ENCODE measurements at places on chromosomes 5 and 9. TPM values are rescaled to one million over a fixed set of nuclear protein-coding genes. Genes with fewer than 3 reads are reported as not detected.
A peak's percentile ranks its signal among the peaks of the same experiment; 100 is the strongest.

The PGM5 gene
- total RNA-seq = not detected

The FOXD1 gene
- total RNA-seq = 46.4 TPM

The PCDHB14 gene
- total RNA-seq = 6.2 TPM

The LCNL1 gene
- total RNA-seq = not detected

DNA sequence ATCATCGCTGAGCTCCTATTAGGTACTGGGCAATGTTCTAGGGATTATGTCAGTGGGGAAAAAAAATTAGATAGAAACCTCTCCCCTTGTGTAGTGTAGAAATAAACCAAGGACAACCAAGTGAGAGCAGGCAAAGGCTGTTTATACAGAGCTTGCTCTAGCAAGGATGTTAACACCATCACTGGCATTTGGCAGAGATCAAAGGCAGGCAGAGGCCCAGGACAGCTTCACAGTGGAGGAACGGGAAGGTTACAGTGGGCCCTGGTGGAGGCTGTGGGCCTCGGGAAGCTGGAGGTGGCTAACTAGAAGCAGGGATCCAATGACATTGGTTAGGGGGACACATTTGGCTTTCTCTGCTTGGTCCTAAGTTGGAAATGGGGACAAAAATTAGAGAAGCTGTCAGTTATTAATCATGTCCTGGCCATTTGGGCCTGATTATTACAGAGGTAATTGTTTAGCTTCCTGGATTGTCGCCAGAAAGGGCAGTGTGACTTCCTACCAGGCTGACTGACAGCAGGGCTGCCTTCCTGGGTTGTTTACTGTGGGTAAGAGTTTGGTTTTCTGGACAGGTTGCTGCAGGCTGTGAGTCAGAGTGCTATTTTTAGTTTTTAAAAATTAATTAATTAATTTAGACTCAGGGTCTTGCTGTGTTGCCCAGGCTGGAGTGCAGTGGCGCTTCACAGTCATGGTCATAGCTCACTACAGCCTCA, 259.3 kb downstream of the ROR2 start:
- no peak overlapping the region for H3K4me3 ChIP-seq
- H3K27ac ChIP-seq = no peak overlapping the region

DNA sequence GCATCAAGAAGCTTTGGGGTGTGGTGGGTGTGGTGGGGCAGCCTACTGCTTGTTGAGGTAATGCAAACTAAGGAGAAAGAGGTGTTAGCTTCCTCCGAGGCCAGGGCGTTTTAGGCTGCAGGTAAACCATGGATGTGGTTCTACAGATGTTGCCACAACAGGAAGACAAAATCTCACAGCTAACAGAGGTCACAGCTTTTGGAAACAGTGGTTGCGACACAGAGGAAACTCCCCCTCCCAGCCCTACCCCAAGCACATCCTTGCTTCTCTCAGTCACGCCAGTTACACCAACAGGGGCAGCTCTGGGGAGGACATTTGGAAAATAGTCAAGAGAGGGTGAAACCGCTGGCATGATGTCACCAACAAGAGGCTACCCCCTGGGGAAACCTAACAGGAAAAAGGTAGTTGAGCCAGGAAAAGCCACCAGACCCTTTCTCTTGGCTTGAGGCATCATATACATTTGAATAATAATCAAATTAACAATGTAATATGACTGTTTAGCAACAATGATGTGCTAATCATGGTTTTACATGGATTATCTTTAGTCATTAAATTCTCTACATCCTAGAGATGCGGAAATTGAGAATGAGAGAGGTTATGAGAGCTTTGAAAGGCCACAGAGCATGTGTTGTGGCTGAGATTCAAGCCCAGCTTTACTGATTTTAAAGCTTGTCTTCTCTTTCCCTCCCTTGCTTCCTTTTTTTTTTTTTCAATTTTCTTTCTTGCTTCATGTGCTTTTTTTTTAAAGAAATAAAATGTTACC, 82.2 kb upstream of the IL12B start:
- DNase-seq = peak; percentile 73
- no peak overlapping the region for H3K4me3 ChIP-seq
- peaks cover 7% of the 10 kb centered on the region for H3K4me1 ChIP-seq

DNA sequence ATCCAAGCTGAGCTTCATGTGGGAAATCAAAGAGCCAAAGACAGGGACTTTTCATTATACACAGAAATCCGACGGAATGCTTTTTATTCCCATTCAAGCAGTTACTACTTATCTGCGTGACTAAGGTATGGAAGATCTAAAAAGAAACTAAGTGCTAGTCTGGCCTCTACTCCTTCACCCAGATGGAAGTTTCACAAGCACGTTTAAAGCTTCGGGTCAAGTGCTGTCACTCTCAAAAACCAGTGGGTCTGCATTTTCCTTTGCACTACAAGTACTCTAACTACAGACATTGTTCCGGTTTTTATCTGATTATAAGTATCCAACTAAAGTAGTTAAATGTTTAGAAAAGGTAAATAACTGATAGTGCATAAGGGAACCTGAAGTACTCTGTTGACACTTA, 13.7 kb upstream of the MTAP start:
- DNase-seq = no peak
- H3K4me1 ChIP-seq = no peaks in the 10 kb centered on the region
- H3K4me3 ChIP-seq = no peak overlapping the region
- H3K27ac ChIP-seq = no peak overlapping the region
- no peaks in the 10 kb centered on the region for H3K27me3 ChIP-seq

DNA sequence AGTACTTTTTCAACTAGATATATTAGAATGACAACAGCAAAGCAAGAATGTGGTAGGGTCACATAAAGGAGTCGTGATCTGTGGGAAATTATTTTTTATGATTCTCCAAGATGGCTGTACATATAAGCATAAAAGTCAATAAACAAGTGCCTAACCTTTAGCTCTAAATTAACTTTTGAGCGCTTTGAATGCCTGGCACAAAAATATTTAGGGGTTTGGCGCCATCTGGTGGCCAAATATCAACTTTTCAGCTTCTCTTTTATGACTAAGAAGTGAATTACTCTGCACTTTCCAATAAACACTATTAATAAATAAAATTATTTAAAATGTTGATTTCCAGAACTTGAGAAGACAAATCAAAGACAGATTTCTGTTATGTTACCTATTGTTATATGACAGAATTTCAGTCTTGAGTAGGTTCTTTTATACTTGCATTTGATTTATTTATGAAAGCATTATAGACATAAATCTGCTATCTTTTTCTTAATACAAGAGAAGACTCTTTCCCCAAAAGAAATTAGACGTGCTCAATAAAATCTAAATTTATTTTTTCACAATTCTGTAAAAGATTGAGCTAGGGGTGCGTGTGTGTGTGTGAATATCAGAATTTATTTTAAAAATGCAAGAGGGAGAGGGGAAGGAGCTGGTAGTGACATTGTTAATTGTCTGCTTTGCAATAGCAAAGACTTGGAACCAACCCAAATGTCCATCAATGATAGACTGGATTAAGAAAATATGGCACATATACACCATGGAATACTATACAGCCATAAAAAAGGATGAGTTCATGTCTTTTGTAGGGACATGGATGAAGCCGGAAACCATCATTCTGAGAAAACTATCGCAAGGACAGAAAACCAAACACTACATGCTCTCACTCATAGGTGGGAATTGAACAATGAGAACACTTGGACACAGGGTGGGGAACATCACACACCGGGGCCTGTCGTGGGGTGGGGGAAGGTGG, 36.7 kb upstream of the ARRDC3 start:
- H3K27me3 ChIP-seq = no peaks in the 10 kb centered on the region
- H3K27ac ChIP-seq = no peak overlapping the region
- peak; percentile 73 for DNase-seq
- no peaks in the 10 kb centered on the region for H3K36me3 ChIP-seq

DNA sequence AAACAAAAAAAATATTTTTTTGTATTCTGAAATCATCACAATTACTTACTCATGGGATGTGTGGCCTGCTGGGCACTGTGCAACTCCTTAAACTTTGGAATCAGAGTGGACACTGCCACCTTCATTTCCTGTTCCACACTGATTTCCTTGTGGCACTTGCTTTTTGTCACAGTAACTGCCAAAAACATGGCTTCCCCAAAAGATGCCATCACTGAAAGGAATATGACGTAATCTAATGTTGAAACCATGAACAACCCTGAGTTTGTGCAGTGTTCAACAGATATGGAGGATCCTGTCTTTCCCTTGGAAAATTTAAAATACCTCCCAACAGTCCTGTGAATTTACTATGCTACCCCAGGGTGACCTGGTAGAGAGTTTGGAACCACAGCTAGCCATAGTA, 12.6 kb upstream of the IL12B start:
- H3K4me1 ChIP-seq = peaks cover 41% of the 10 kb centered on the region
- no peak for DNase-seq
- no peaks in the 10 kb centered on the region for H3K27me3 ChIP-seq
- no peak overlapping the region for H3K27ac ChIP-seq

GRCh38 chr5:154444556-154445421, 1.0 kb upstream of the SAP30L start:
- H3K4me3 ChIP-seq = peak overlapping the region; percentile 99
- no peaks in the 10 kb centered on the region for H3K27me3 ChIP-seq
- H3K27ac ChIP-seq = peak overlapping the region; percentile 90
- H3K4me1 ChIP-seq = peaks cover 43% of the 10 kb centered on the region

DNA sequence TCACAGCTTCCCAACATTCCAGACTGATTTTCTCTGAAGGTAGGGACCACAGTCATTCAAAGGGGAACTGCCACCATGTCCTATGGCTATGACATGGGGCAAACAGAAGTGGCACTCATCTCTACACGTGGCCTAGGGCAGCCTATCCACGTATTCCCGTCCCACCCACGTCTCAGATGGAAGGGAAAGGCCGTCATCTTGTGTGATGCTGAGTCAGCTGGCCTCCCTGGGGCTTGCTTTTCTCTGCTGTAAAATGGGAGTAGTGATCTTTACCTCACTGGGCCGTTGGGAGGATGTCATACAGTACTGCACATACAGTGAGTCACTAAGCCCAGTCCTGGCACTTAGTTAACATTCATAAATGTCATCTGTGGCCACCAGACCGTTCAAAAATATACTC, 72.3 kb downstream of the RAPGEF1 start:
- H3K4me1 ChIP-seq = peaks cover 23% of the 10 kb centered on the region
- no peak for DNase-seq
- H3K27me3 ChIP-seq = no peaks in the 10 kb centered on the region

GRCh38 chr9:33939924-33940874, 108.5 kb downstream of the UBAP2 start:
- H3K36me3 ChIP-seq = peaks cover 78% of the 10 kb centered on the region
- H3K27ac ChIP-seq = no peak overlapping the region
- no peaks in the 10 kb centered on the region for H3K27me3 ChIP-seq
- no peak for DNase-seq
- no peak overlapping the region for H3K4me3 ChIP-seq
- peaks cover 7% of the 10 kb centered on the region for H3K4me1 ChIP-seq

DNA sequence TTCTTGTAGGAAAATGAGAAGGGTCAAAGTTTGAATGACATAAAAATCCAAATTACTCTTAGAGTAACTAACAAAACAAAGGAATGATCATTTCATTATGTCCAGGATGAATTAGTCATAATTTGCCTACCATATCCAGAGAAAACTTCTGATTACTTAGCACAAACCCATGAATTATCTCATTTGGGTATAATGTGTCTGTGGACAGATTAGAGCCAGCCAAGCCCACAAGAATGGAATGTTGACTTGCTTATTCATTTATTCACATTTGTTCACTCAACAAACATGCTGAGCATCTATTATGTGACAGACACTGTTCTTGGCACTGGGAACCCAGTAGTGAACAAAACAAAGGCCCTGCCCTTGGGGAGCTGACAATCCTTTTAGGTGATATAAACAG, 87.4 kb downstream of the APBA1 start:
- H3K4me1 ChIP-seq = no peaks in the 10 kb centered on the region
- H3K36me3 ChIP-seq = no peaks in the 10 kb centered on the region
- no peak overlapping the region for H3K4me3 ChIP-seq
- no peak for DNase-seq

DNA sequence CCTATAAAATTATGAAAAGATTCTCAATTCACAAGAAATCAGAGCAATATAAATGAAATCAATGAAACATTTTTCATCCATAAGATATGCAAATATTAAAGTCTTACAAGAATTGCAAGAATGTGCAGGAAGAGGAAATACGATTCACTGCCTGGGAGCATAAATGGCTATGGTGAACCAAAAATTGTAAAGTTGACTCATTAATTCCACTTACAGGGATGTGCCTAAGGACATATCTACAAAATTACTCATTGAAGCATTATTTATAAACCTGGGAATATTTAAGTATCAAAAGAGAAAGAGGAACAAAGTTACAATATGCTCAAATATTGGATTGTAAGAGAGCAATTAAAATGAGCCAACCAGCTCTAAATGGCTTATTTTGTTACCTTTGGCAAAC, 6.9 kb upstream of the NIPSNAP3A start:
- H3K4me3 ChIP-seq = no peak overlapping the region
- no peaks in the 10 kb centered on the region for H3K36me3 ChIP-seq
- H3K4me1 ChIP-seq = peaks cover 8% of the 10 kb centered on the region
- H3K27me3 ChIP-seq = no peaks in the 10 kb centered on the region

GRCh38 chr9:89721176-89721700, 116.4 kb downstream of the GADD45G start:
- H3K36me3 ChIP-seq = no peaks in the 10 kb centered on the region
- DNase-seq = no peak
- no peak overlapping the region for H3K4me3 ChIP-seq
- H3K4me1 ChIP-seq = no peaks in the 10 kb centered on the region
- no peak overlapping the region for H3K27ac ChIP-seq
- H3K27me3 ChIP-seq = no peaks in the 10 kb centered on the region

GRCh38 chr5:129687941-129688340, 60.0 kb upstream of the MINAR2 start:
- DNase-seq = no peak
- no peaks in the 10 kb centered on the region for H3K27me3 ChIP-seq
- no peaks in the 10 kb centered on the region for H3K4me1 ChIP-seq
- no peak overlapping the region for H3K27ac ChIP-seq
- no peaks in the 10 kb centered on the region for H3K36me3 ChIP-seq
- H3K4me3 ChIP-seq = no peak overlapping the region

DNA sequence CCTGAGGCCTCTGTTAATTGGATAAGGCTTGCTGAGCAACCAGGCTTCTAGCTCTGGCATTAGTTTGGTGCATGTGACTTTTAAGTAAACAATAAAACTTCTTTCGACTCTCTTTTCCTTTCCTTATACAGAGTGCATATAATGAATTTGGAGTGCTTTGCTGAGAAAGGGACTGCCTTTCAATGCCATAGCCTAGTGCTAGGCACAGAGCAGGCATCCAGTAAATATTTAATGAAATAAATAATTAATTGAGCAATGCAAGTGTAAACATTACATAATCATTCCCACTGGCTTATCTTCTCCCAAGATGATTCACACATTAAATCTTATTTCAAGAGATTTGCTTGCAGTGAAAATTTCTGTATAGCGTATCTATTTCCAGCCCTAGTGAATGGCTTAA, 74.1 kb downstream of the NMUR2 start:
- no peak overlapping the region for H3K4me3 ChIP-seq
- H3K4me1 ChIP-seq = no peaks in the 10 kb centered on the region
- no peak overlapping the region for H3K27ac ChIP-seq
- peak; percentile 6 for DNase-seq
- H3K27me3 ChIP-seq = peaks cover 15% of the 10 kb centered on the region

All from MCF 10A (cell line).